Stimulated activated CD8-positive, alpha-beta memory T cell treated with anti-CD3 and anti-CD28 coated beads, Interleukin-7, amount 100 ng/mL, for 48 hours (primary cell): ENCODE measurements at places on chromosomes 5 and 9.

- peak; percentile 61 for DNase-seq
Measured at GRCh38 chr9:98796364-98797101, at the start of gene ANKS6. Gene ANKS6, minus strand, starts transcription at chr9:98796555. Its CDS starts 64 bp downstream, at chr9:98796491.

DNA sequence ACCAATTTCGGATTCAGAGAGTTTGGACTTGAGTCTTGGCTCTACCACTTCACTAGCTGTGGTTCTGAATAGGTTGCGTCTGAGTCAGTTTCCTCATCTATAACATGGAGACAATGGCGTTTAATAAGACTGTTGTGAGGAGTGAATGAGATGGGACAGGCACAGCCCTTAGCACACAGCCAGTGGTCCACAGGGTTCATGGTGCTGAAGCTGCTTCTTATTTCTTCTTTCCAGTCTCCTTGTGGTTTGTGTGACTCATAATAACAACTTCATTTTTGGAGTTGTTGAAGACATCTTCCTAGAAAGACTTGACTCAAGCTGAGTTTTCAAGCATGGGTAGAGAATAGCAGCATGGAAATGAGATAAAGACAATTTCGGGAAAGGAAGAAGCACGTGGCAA, 172.6 kb upstream of the PPP2R2B start:
- DNase-seq: no peak

- DNase-seq: no peak
Measured at GRCh38 chr5:54695198-54695966, 177.8 kb downstream of the SNX18 start.

DNA sequence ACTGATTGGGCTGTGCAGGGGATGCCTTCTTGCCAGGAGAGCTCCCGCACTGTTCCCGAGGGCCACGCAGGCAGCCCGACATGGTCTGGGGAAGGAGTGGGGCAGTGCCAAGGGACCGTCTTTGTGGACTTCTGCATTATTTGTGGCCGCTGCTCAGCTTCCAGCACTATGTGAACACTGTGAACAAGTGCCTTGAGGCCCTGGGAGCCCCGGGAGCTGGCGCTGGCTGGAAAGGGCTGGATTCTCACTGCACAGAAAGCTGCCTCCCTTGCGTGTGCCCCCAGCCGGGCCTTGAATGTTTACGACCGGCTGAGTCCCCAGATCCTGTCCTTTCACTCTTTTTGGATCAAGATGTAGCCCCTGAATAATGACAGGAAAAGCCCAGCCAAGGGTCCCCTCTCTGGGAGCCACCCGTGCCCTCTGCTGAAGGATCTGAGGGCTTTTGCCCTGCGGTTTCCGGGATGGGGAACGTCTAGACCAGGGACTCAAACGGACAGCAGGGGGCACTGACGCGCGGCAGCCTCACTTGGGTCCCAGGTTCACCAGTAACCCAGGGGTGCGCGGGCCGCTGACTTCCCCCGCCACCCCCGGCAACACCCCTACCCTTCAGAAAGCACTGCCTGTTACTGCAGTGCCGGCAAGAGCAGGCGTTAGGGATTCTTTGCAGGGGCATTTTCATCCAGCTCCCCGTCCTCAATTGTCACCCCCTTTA, 98.9 kb upstream of the FCN2 start:
- no peak for DNase-seq

DNA sequence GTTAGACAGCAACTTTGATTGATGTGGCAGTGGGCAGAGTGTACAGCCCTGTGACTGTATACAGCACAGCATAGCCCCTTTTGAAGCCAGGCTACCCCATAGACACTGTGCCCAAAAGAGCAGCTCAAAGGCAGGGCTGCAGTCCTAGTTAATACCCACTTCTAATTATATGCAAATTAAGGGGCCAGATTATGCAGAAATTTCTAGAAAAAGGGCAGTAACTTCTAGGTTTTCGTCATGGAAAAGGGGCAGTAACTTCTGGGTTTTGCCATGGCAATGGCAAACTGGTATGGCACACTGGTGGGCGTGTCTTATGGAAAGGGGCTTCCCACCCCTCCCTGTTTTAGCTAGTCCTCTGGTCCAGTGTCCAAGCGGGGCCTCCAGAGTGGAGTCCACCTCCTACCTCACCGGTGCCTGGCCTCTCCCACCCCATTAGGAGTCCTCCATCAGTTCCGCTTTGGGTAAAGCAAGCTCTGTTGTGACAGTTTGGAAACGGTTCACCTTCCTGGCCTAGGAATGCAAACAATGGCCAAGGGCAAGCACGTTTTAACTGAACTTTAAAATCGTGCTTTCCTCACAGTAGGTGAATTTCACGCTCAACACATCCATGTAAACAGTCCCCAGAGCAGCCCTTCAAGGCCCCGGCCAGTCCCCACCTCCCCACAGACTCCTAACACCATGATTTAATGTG, 5.6 kb downstream of the ADAMTS13 start:
- DNase-seq: no peak

DNA sequence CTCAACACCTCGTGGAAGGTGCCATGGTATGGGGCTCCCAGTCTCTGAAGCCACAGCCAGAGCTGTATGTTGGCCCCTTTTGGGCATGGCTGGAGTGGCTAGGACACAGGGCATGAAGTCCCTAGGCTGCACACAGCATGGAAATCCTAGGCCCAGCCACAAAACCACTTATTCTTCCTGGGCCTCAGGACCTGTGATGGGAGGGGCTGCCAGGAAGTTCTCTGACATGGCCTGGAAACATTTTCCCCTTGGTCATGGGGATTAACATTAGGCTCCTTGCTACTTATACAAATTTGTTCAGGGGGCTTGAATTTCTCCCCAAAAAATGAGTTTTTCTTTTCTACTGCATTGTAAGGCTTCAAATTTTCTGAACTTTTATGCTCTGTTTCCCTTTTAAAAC, 2091.2 kb upstream of the ACO1 start:
- DNase-seq: no peak

DNA sequence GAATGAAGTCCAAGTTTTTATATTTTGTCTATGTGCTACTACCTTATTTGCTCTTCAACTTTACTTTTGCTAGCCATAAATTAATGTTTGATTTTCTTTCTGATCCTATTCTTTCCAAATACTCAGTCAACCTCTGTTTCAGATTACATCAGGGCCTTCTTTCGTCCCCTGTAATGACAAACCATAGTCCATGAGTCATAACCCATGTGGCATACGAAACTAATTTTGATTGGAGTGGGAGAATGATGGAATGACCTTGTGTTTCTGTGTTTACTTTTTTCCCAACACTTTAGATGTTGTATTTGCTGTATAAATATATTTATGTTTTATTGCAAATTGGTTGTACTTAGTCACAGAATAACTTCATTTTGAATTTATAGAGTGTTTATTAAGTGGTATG, 1043.1 kb downstream of the DTWD2 start:
- no peak for DNase-seq

GRCh38 chr9:85716031-85716877, 25.5 kb downstream of the AGTPBP1 start:
- no peak for DNase-seq

DNA sequence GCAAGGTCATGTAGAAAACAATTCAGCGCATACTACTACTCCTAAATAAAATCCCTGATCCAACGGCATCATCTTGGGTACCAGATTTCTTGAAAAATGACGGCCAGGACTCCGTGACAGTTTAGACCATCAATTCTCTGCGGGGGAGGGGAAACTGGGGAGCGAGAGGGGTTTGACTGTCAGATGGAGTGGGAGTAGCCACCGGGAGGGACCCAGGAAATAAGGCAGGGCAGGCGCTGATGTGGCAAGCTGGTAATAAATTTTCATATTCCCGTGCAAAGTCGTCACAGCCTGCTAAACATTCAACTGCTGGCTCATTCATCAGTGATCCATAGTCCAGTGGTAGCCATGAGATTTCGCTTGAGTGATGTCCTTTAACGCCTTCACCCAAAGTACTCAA, 457 bp upstream of the CDH18 start:
- DNase-seq: no peak

DNA sequence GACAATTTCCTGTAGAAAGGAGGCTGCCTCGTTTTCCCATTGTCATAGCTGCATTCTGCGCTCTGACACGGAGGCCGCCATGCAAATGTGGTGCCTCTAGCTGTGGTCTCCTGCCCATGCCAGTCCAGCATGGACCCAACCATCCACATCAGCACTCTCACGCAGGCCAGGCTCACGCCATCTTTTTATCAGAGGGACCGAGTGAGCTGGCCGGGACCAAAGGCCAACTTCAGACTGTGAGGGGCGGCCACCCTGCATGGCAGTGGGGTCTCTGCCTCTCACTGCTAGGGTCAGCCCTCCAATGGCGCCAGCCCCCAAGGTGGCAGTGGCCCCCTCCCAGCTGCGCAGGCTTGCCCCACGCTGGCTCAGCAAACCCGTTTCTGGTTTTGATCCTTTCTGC, 131.9 kb upstream of the LMX1B start:
- DNase-seq: no peak

GRCh38 chr9:114666401-114666800, 8.8 kb upstream of the TEX53 start:
- no peak for DNase-seq

DNA sequence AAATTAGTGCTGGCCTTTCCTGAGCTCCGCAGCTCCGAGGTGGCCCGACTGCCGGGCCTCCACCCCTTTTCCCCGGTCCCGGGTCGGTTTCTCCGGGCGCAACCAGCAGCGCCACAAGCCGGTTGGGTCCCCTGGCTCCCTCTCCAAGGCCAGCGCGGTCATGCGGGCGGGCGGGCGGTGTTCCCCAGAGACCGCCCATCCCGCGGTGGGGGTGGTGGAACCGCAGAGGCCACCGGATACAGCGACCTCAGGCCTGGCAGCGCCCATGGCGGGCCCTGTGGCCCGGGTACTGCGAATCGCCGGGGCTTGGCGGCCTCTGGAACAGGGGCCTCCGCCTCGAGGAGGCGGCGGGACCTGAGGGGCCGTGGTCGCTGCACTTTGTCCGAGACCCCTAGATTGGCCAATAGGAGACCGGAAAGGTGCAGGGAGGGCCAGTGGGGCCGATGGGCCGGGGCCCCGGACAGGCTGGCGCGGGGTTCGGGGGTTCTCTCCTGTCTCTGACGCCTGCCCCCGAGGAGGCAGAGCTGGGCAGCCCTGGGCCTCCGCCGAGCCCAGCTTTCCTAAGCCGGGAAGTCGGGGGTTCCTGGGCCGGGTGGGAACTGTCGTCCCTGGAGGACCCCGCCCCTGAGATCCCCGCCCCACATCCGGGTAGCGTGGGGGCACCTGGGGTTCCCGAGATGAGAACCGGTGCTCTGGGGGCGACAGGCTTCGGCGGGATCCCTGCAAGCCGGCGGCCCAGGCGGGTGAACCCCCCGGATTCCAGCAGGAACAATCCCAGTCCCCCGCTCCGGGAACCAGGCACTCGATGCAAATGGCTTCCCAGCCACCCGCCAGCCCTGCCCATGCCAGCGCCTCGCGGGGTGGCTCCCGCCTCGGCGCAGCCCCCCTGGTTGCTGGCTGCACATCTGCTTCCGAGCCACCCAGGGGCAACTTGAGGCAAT, 293.9 kb downstream of the ZSWIM6 start:
- peak; percentile 26 for DNase-seq

GRCh38 chr9:118418887-118419565, 714.8 kb downstream of the TLR4 start:
- no peak for DNase-seq

DNA sequence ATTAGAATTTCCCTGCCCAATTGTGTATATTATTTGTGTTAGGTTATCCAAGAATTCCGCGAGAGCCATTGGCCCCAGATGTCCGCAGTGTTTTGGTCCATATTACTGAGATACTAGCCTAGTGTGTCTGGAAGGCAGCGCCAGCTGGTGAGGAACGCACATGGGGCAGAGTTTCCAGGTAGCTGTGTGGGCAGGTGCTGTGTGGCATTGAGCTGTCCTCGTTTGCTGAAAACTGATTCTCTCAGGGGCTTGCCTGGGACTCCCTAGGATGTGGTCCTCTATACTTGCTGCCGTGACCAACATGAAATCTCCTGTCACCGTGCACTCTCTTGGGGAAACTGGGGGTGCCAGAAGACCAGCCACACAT, 288.7 kb downstream of the FANCC start:
- no peak for DNase-seq

DNA sequence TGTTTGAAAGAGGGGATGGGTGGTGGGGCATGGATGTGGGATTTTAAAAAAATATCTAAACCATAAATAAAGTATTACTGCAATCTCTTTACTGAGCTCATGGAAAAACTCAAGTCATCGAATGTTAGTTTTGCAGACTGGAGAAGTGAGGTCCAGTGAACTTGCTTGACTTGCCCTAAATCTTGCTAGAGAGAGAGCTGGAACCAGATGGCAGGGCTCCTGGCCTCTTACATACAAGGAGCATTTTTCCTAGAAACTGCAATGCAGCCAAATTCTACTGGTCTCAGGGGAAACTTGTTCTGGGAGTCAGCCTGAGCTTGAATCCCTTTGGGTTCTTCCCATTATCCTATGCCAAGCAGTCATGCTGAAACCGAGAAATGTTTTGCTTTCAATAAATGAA, 2.9 kb upstream of the TGFBI start:
- DNase-seq: no peak

DNA sequence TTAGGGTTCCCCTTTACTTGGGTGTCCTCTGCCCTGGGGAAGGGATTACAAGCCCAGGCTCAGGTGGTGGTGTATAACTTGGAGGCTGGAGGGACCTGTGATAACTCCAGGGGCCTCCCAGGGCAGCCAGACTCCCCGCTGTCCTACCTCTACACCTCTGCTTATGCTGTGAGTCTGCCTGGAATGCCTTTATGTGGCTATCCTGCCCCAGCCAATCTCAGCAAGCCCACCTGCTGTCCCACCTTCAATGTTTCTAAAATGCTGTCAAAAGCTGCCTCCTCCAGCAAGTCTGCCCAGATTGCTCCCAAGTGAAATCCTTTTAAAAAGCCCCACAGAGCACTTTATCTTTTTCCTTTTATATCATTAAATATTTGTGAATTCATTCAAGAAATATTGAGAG, 39.3 kb downstream of the DAB2IP start:
- DNase-seq: no peak

DNA sequence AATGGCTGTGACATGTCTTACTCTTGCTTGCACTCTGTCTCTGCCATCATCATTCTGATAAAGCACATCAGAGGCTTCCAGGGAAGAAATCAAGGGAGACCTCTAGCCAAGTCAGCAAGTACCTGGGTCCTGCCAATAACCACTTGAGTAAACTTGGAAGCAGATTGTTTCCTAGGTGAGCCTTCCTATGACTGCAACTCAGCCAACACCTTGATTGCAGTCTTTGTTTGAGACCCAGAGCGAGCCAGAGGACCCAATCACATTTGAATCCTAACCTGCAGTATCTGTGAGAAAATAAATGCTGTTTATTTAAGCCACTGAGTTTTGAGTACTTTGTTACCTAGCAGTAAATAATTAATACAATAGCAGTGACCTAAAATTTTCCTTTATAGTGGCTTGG, 356.8 kb upstream of the CHD1 start:
- no peak for DNase-seq

- no peak for DNase-seq
Measured at GRCh38 chr5:72107131-72107900, at the start of gene MAP1B. Gene MAP1B, plus strand, starts transcription at chr5:72107475. Its CDS starts 57 bp downstream, at chr5:72107532.

DNA sequence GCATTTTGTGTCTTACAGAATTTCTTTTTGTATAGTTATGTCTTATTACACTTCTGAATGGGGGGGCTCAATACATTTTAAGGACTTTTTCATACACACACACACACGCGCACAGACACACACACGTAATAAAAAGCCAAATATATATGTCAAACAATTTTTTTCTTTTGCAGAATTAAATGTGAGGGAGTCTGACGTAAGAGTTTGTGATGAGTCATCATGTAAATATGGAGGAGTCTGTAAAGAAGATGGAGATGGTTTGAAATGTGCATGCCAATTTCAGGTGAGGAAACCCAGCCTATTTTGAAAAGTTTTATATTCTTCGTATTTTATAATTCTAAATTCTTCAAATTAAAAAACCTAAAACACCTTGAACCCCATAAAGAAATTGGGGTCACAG, 25.6 kb downstream of the TMEFF1 start:
- DNase-seq: no peak

- DNase-seq: no peak
Measured at GRCh38 chr5:108102463-108102862, 279.4 kb downstream of the FBXL17 start.

GRCh38 chr5:130974021-130974683, 190.9 kb downstream of the HINT1 start:
- DNase-seq: no peak
